ENCODE measurements at places on chromosomes 1 and 21.
A peak's percentile ranks its signal among the peaks of the same experiment; 100 is the strongest.

- no peak for DNase-seq
Observed at GRCh38 chr21:34771512-34772028, 102.8 kb downstream of the CLIC6 start.

DNA sequence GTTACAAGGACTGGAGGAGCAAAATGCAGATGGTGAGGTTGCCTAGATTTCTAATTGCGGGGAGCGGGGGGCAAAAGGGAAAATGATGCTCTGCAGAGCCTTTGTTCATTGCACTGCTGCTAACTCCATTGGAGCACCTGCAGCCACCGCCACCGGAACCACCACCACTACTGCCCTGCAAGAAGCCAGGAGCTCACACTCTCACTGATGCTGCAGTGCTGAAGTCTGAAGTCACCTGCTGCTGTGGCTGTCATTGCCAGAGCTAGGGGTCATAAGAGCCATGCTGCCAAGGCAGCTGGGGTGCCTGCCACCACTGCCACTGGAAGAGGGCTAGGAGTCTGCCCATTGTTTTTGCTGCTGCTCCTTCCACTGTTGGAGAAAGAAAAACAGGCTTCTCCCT lies 7.3 kb upstream of the HPCAL4 start:
- no peak for DNase-seq

GRCh38 chr21:36211660-36212512 lies 55.3 kb downstream of the DOP1B start:
- DNase-seq: no peak

GRCh38 chr1:46300673-46301405 lies 2.6 kb downstream of the LRRC41 start:
- no peak for DNase-seq

GRCh38 chr1:41891199-41891896 lies 27.4 kb downstream of the HIVEP3 start:
- no peak for DNase-seq

GRCh38 chr1:121459235-121459634 lies 274.5 kb downstream of the SRGAP2C start:
- no peak for DNase-seq

GRCh38 chr1:7299994-7300393 lies 471.1 kb upstream of the VAMP3 start:
- no peak for DNase-seq

GRCh38 chr1:70247768-70248167 lies 26.6 kb downstream of the SRSF11 start:
- DNase-seq: no peak

DNA sequence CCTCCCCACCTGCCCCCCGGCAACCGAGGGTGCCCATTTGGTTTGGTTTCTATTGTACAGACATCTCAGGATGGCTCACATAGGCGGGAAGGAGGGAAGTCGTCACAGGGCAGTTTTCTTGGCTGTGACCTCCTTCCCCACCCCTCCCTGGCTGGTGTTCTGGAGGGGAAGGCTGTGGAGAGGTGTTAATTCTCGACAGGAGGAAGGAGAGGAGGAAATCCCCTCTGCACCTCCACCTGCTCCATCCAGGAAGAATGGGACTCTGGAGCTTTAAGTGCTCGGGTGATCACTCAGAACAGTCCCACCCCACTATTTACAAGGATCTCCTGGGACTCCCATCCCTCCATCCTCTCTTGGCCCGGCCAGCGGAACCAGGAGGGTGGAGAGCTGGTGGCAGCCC lies 7.6 kb downstream of the MEX3A start:
- DNase-seq: no peak

DNA sequence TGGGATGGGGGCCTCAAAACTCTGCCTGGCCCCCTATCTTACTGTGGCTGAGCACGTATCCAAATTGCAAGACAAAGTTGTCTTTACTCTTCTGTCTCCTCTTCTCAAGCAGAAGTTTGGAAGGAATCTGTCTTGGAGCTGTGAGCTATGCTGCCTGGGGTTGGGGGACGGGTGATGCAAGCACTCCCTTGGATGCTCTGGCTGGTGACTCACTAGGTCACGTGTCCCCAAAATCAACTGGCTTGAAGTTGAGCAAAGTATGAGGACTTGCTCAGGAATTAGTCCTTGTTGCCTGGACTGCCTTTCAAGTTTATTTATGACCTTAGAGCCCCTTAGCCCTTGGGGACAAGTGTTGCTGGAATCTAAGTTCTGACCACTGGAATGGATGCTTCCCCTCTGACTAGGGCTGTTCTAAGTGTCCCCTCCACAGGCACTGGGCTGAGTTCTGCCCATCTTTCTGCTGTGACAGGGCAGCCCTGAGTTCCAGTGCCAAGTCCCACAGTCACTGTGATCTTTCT lies 269.5 kb downstream of the HHAT start:
- peak; percentile 80 for DNase-seq

- no peak for DNase-seq
Observed at GRCh38 chr1:210727709-210728108, 399.0 kb downstream of the HHAT start.

GRCh38 chr1:232726048-232726779 lies 79.0 kb upstream of the MAP10 start:
- no peak for DNase-seq

DNA sequence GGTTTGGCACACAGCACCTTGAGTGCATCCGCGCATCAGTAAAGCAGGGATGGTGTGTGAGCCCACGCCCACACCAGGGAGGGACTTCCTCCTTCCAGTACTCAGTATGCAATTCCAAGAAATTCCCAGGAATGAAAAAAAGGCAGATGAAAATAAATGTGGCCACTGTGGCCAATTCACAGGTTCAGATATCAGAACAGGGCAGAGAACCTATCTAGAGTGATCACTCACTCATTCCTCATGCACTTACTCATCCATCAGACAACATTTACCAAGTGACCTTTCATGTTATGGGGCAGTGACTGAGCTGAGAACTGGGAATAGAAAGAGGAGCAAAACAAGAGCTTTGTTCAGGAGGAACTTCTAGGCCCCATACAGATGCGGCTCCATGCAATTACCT lies 113.7 kb downstream of the ZSCAN20 start:
- DNase-seq: no peak

DNA sequence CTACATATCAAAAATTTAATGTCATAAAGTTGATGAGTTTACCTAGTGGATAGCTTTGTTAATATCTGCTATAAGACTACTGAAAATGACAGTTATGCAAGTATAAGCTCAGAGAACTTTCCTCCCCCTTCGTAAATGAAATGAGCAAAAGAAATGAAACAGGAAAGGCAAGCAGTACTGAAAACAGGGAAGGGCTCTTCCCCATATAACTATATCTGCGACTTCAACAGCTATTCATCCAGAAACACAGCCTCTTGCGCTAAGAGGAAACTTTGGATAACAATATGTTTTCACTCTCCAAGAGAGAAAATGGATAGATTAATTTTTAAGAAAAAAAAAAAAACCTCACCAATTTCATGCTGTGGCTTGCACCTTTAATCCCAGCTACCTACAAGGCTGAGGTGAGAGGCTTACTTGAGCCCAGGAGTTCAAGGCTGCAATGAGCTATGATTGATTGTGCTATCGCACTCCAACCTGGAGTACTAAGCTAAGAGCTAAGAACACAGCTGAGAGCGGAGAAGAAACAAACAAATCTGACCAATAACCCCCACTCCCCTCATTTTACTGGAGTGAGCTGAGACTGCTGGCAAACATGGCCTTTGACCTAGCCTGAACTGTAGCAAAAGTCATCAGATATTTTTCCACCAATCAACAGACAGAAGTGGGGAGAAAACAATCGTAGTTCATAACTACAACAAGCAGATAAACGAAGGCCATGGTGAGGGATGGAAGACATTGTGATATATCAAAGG lies 29.0 kb downstream of the METTL18 start:
- DNase-seq: no peak

GRCh38 chr1:111856411-111857185 lies 100.9 kb downstream of the DDX20 start:
- no peak for DNase-seq

GRCh38 chr1:69175053-69175452 lies 392.7 kb upstream of the LRRC7 start:
- no peak for DNase-seq

GRCh38 chr21:15437883-15438282 lies 291.9 kb upstream of the USP25 start:
- DNase-seq: no peak

DNA sequence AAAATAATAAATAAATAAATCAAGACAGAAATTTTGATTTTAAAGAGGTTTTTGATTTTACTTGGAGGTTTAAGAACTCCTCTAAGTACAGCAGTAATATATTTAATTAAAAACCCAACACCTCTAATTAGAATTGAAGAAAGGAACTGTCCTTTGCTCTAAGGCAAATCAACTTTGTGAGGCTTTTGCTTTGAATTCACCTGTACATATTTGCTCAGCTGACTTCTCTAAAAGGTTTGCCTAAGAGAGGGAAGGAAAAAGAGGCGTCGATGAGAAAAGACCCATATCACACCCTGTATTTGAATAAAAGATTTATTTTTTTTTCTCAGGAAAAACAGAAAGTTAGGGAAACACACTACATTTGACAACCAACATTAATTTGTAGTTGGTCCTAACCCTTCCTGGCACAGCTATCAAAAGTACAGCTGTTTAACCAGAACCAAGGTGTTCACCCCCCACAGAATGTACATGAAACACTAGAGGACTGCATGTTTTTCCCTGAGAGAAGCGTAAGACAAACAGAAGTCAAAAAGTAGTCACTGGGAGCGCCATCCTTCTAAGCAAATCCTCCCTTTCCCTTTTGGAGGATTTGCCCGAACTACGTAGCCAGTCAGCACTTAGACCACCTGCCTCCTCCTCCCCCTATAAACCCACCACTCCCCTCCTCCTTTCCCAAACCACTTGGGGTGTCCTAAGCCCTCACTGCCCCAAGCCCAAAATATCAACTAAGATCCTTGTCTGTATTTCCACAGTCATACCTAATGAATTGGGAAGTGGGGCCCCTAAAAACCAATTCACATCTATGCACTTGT lies 4.9 kb downstream of the MCL1 start:
- DNase-seq: peak; percentile 52

GRCh38 chr1:43975249-43975961 lies 645 bp downstream of the ATP6V0B start:
- DNase-seq: peak; percentile 80

DNA sequence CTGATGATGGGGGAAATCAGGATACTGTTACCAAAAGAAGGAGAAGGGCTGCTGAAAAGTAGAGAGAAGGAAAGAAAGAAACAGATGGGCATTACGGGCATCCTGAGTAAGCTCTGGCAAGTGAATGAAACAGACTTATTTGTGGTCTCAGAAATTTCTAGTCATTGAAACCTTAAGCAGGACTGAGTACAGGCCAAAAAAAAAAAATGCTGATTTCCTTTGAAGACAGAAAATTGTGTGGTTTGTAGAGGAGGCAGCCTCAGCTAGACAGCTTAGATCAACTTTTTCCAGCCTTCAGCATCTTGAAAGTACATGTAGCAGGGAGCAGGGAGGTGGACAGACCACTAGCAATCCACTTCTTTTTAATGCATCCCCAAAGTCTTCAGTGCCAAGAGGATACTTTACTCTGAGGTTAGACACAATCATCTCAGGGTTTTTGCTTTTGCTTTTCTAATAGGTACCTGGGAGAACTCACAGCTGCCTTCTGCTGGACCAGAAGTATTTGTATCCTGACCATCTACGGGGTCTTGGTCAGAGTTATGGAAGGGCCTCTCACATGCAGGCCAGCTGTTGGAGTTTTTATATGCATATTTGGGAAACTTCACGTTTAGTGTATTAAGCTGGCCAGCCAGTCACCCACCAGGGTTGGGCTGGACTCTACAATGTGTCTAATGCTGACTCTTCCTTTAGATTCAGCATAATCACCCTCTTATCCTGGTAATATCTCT lies 10.6 kb upstream of the CAPZB start:
- no peak for DNase-seq

GRCh38 chr21:32043458-32043857 lies 170.6 kb downstream of the HUNK start:
- DNase-seq: no peak

DNA sequence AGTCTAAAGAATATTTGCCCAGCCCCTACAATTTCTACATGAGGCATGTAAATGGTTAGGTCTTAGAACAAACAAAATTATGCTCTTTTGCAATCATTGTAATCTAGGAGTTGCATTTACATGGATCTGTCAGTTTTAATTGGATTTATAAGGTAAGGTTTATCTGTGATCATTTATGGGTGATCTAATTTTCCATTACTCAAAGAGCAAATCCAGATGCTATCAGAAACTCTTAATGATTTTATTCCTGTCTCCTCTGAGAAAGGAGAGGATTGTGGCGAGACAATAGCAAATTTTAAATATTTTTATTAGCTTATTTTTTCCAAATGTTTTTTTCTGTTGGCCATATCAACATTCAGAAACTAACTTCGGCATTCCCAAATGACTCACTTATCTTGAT lies 14.2 kb upstream of the NEGR1 start:
- no peak for DNase-seq

DNA sequence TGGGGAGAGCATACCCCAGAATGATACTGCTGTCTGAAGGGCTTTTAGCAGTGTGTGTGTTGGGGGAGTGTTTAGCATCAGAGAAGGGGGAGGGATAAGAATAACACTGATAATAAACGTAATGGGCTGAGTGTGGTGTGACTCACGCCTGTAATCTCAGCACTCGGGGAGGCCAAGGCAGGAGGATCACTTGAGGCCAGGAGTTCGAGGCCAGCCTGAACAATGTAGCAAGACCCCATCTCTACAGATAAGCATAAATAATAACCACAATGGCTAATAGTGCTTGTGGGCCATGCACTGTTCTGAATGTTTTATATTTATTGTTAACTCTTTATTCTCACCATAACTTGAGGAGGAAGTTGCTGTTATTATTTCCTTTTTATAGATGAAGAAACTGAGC lies 2.6 kb upstream of the LEFTY2 start:
- no peak for DNase-seq

DNA sequence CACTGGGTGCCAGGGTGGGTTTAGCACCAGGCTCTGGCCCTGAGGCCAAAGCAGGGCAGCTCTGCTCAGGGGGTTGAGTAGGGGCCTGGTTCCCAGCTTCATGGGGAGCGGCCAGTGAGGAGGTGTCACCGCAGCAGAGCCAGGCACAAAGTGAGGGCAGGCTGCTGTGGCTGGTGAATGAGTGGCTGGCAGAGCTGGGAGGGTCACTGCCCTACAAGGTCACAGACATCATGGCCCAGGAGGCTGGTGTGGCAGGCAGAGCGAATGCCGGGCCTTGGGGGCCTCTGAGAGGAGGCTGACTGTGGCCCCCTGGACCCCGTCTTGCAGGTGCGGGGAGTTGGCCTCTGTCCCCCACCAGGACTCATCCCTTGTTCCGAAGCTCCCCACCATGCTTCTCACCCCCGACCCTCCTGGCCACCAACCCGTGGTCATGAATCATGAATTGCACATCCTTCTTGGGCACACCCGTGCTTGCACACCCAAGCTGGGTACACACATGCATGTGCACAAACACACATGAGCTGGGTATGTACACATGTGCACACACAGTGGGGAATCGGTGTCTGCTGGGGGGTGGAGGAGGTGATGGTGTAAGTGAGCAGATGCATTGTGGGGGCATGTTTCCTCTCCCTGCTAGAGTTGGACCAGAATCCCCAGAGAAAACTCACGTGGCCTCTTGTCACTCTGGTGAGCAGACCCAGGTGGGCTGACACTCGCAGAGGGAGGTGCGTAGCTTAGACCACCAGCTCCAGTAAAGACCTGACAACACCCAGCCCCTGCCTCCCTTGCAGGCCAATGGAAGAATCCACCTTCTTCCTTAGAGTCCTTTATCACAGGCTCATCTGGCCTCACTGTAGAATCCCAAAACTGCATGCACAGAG lies 4.8 kb upstream of the GNB1 start:
- no peak for DNase-seq

Measured in ascending aorta (tissue), 2 donors.